ENCODE measurements at places on chromosomes 2 and 18.

- DNase-seq, result no peak
Measured at GRCh38 chr2:30601375-30601774, 154.3 kb downstream of the LCLAT1 start.

DNA sequence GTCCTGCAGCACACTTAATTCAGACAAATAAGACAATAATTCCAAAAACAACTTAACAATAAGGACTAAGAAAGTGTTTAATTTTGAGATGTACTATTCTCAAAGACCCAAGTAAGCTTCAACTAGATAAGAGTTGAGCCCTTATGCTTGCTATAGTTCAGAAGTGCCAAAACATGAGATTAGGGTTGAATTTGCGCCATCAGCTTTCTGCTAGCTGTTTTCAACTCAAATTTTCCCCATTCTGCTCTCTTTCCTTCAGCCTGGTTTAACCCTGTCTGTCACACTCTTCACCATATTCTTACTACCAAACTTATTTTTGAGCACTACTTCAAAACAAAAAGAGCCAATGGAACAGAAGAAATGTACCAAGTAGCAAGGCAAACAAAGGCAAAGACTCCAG is 4.1 kb downstream of the NFE2L2 start:
- DNase-seq, result no peak

- DNase-seq, result no peak
Measured at GRCh38 chr18:43398601-43399000, 121.3 kb upstream of the SYT4 start.

DNA sequence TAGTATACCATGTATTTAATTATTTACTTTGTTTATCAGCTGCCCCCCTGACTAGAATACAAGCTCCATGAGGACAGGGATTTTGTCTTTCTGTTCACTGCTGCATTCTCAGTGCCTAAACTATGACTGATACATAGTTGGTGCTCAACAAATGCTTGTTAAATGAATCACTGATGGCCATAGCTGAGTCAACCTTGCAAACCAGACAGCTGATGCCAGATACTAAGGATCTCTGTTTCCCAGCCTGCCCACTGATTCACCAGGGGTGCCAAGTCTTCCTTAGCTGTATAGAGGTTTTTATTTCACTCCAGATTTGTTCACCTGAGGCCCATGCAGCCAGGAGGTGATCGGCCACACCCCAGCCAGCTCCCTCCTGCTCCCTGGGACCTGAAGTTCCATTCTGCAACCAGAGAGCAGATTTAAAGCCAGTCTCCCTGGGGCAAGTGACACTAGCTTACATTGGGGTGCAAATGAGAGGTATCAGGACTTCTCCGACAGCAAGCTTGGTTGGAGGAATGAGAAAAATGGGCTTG is 92.2 kb downstream of the C1QL2 start:
- DNase-seq, result no peak

DNA sequence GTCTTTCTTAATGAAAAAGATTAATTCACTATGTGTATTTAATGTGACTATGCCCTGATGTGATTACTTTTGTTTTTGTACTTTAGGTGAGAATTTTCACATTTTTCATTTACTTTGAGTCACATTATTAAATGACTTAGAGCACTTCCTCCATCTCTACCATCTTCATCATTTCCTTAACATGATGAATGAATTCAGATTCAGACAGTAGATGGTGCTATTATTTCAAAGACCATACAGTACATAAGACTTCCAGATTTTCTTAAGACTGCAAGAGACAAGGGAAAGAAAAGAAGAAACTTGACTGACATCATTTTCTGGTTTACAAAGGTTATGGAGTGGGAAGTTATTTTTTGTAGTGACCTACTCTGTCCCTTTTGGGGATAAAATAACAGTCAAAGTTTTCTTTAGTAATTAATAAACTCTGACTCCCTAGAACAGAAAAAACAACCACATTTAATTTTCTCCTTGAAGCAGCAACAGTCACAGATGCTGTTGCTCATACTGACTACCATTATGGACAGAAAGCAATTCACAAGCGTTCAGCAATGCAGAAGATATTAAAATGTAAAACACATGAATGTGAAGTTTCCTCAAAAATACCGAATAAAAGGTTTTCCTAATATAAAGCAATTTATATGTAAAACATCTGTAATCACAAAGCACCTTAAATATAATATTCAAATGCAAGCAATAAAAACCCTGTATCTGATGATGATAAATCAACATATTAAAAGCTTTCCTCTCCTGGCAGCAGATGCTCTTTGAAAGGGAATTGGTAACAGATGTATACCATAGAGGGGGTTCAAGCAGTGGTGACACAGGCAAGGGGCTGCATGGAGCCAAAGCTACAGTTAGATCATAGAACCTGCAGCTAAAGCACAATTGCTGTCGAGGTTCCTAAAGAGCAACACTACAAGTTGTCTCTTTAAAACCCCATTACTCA is 1010.9 kb upstream of the NXPH2 start:
- DNase-seq, result peak; percentile 32

DNA sequence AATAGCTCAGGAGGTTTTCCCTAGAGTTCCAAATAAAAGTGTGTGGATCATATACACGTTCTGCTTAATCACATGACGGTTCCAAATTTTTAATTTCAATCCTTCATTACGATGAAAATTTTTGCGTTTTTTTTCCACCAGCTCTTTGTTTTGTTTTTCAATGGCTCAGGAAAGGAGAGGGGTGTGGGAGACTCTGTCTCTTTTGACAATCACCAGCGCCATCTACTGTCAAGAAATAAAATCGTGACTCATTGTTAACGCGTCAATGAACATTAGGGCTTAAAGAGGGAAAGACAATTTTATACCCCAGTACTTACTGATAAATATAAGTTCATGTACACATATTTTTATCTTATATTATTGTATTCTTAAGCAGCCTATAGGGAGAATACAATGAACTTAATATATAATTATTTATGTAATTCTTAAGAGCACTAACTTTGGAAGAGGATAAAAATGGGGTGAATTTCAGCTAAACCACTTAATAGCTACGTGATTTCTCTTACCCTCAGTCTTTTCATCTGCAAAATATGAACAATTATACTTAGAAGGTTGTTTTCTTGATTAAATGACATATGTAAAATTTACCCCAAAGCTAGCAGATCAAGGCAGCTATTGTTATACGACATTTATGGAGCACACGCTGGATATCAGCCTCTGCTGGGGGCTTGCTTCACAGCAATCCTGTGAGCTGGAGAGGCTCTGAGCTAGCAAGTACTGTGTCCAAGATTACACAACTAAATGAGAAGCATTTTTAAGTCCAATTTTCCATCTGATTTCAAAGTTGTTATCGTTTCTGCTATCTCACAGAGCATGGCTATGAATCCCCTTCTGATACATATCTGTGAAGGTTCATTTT is 47.4 kb upstream of the RMDN2 start:
- DNase-seq, result peak; percentile 64

DNA sequence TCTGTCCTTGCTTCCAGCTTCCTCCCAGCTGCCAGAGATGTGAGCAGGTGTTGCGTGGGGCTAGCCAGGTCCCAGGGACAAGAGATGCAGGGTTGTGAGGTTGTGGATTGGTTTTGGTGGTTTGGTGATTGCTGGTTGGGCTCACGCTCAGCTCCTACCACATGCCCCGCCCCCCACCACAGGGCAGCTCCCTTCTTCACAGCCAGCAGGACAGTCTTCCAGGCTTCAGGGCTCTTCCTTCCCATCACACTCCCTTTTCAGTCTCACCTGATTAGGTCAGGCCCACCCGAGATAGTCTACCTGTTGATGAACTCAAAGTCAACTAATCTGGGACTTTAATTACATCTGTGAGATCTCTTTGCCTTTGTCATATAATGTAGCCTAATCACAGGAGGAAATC is 52.0 kb upstream of the GLI2 start:
- DNase-seq, result no peak

DNA sequence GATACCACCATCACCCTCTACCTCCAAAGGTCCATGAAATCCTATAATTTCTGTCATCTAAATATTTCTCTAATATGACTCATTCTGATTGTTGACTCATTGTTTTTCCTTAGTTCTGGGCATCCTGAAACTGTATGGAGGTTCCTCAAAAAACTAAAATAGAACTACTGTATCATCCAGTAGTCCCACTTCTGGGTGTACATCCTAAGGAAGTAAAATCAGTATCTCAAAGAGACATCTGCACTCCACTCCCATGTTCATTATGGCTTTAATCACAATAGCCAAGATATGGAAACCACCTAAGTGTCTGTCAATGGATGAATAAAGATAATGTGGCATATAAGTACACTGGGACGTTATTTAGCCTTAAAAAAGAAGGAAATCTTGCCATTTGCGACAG is 125.8 kb upstream of the MYO3B start:
- DNase-seq, result no peak

All from spinal cord (tissue), 10 donors.